ENCODE measurements at places on chromosomes 4 and X.

- no peak for DNase-seq
Observed at GRCh38 chr4:100576570-100576969, 58.7 kb upstream of the EMCN start.

DNA sequence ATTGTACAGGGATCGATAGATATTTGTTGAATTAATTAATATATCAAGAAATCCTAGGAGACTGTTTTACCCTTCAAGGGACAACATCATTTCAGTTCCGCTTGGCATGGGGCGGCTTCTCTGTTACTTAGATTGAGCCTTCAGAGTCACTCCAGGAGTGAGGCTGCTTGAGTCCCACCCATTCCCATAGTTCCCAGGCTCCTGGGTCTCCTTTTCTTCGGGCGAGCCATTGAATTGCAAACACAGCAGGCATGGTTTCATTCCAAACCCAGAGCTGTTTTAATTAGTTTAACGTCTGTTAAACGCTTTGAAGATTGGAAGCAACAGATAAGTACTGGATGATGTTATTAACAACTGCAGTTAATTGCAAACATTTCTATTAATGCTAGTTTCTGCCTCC is 571 bp upstream of the EDA start:
- no peak for DNase-seq

GRCh38 chr4:1210241-1210841 is 38.0 kb upstream of the SPON2 start:
- DNase-seq, result no peak

GRCh38 chrX:140206657-140207056 is 241.3 kb upstream of the CXorf66 start:
- DNase-seq, result no peak

GRCh38 chr4:89196745-89197144 is 85.4 kb downstream of the TIGD2 start:
- DNase-seq, result no peak

- no peak for DNase-seq
Observed at GRCh38 chr4:10761903-10762302, 77.3 kb upstream of the CLNK start.

DNA sequence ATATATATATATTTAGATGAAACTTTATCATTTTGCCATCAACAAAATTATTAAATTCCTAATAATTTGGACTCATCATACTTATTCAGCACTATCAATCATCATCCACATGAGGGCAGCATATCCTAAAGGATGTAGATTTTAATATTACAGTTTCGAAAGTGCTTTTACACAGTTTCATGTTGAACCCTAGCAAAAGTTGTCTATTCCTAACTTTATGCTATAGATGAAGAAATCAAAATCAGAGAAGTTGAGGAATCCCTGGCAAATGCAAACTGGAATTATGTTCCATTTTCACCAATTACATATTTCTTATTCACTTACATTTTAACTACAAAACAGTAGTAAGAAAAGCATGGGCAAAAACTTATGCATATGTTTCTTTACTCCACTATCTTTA is 36.6 kb upstream of the UGT2A1 start:
- peak; percentile 26 for DNase-seq

DNA sequence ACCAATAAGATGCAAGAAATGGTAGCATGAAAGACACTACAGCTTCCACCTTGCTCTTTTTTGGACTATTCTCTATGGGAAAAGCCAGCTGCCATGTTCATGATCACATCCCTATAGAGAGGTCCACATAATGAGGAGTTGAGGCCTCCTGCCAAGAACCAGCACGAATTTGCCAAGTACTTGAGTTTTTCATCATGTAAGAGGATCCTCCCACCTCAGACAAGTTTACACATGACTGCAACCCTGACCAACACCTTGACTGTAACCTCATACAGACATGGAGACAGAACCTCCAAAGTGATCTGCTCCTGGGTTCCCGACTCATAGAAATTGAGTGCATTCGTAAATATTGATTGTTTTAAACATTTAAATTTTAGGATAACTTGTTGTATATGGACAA is 135.2 kb upstream of the TSPAN5 start:
- no peak for DNase-seq

DNA sequence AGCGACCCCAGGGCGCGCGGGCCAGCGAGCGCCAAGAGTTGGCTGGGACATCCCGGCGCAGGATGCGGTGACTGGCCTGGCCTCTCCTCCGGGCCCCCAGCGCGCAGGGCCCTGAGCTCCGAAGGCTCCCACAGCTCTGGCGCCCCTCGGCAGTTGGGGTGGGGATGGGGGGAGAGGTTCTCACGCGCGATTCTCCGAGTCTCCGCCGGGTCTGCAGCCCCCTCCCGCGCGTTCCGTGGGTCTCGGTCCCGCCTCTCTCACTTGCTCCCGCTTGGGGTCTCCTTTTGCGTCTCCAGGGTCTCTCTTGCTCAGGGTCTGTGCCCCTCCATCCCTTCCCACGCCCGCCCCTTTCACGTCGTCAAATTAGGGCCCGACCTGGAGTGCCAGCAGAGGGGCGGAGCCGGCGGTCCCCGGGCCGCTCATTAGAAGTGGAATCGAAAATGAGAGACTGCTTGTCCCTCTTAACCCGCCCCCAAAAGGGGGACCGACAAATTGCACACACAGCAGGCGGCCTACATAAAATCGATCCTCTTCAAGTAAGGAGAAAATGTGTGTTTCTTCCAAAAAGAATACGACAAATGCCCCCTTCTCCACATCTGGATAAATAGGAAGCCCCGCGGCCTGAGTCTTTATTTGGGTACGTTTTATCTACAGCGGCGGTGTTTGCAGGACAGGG is 877 bp upstream of the NKX1-1 start:
- DNase-seq, result no peak

GRCh38 chr4:108850219-108850649 is 87.4 kb upstream of the ETNPPL start:
- DNase-seq, result peak; percentile 31

DNA sequence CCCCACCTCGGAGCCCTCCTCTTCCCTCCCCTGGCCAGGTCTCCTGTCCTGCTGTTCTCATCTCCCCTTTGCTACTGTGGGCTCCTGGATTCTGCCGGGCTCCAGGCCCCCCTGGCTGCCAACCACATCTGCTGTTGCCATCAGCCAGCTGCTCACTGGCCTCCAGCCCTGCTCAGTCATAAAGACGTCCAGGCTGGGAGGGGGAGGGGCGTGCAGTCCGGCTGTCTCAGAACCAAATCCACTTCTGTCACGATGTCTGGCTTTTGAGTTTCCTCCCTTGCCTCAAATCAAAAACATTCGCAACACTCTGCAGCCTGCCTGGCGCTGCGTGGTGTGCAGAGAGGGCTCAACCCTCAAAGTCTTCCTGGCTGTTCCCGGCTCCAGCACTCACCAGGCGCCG is 7.1 kb downstream of the RASL11B start:
- DNase-seq, result no peak

DNA sequence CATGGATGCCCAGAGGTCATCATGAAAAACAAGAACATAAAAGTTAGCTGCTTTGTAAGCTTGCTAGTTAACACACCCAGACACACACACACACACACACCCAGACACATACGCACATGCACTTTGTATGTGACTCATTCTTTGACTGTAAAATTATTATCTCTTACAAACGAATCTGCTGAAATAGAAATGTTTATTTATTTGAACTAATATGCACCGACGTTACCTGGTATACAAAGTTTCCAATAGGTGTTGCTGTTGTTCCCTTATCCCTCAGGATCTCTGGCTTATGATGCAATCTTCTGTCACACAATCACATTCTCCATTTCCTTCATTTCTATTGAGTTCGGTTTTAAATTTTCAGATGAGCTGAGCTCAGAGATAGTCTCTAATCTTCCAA is 209.3 kb downstream of the PTTG2 start:
- no peak for DNase-seq

DNA sequence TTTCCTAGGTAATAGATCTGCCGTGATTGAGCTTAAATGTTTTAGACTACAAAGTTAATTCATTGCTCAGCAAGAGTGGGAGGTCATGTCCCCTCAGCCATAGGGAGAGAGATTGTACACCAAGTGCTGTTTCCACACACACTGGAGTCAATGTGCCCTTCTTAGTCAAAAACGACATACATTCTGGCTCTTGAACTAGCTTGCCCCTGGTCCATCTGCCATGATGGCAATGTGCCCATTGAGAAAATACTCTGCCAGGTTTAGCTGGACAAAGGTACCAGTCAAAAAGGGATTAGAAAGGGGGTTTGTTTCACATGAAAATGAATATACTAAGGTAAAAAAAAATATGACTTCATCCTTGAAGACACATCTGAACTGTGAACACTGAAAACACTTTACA is 377.1 kb upstream of the ADGRL3 start:
- no peak for DNase-seq

DNA sequence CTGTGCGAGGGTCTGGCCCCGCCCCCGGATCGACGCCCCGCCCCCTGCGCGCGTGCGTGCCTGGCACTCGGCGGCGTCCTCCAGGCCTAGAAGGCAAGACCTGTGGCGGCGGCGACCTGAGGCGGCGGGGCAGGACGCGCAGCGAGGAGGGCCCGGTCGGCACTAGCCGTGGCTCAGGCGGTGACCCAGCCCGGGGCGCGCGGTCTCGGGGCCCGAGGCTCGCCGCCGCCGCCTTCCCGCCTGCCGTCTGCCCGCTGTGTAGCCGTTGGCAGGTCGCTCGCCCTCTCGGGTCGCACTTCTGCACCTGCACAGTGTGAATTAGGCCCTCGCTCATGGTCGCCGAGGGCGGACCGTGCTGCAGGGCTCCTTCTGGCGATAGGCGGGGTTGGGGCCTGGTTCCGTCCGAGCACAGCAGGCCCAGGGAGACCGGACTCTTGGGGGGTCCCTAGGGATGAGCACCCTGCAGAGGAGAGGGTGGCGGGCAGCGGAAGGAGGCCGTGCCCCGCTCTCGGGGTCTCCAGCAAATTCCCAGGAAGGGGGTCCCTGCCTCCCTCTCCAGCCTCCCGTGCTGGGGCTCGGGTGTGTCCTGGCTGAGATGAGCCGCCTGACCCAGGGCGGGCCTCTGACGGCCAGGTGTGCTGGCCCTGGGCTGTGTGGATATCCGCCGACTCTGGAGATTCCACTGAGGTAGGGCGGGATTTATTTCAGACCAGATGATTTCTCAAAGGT is 557 bp upstream of the FAM53A start:
- DNase-seq, result peak; percentile 94

DNA sequence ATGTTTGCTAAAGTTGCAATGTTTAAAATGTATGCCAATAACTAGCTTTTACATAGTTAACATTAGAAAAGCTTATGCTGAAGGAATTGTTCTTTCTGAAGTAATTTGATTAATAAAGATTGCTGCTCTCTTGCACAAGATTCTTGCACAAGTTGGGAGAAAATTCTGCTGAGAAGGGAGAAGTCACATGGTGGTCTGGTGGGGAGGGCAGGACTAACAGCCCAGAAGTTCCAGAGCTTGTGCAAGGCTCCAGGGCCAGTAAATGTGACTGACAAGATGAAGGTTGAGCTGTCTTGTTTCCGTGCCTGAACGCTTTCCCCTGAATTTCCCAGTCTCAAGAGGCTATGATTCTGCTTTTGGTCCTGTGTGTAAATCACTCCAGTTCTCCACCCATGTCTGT is 112.9 kb upstream of the VCX start:
- no peak for DNase-seq

- DNase-seq, result no peak
Observed at GRCh38 chr4:67292045-67292444, 253.3 kb downstream of the CENPC start.

GRCh38 chr4:182133033-182133432 is 110.2 kb upstream of the TENM3 start:
- no peak for DNase-seq

DNA sequence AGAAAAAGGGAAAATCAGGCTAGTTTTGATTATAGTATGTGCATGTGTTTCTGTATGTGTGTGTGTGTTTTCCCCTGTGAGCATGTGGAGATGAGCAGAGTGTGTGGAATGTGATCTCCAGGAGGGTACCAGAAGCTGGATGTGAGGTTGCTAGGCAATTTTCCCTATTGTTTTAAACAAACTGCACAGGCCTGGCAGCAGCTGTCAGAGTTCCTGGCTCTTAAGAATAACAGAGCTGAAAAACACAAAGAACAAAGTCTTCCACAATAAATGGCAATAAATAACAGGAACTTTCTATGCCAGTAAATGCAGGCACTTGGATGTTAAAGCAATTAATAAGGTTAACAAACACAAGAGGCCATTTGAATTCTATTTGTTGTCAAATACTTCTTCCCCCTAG is 344.6 kb upstream of the CTSO start:
- DNase-seq, result no peak

- DNase-seq, result no peak
Observed at GRCh38 chrX:118108304-118108703, 8.3 kb downstream of the KLHL13 start.

DNA sequence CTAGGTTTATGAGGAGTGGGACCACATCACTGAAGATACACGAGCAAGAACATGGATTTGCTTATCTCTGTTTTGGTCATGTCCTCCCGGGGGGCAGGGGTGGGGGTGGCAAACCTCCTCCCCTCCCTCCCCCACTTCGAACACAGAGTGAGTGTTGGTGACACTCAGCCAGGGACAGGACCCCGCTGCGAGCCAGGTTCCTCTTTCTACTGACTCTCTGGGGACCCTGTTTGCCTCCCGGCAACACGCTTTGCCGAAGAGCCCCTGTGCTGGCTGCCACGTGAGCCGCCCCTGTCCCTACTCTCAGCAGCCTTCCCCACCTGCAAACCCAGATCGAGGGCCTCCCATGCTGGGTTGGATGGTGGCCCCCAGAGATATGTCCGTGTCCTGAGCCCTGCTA is 34.7 kb downstream of the P2RY8 start:
- no peak for DNase-seq

GRCh38 chr4:41256131-41256739 is 493 bp upstream of the UCHL1 start:
- DNase-seq, result no peak

- DNase-seq, result no peak
Observed at GRCh38 chr4:165481053-165481835, 102.4 kb downstream of the CPE start.

DNA sequence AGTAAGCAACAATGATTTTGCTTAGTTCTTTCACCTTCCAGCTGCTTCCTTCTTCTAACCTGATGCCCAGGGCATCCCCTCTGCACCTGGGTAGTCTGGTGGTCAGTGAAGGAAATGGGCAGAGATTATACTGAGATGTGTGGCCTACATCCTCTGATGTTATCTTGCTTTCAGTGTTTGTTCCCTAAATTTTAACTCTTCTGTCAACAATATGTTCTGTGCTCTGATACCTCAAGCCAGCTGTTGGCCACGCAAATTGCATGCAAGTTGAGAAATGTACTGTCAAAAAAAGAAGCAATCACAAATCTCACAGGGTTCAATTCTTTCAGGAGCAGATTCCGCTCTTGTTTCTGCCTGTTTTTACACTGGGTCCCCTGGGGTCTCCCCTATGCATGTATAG is 73.8 kb downstream of the FBXW7 start:
- DNase-seq, result no peak

DNA sequence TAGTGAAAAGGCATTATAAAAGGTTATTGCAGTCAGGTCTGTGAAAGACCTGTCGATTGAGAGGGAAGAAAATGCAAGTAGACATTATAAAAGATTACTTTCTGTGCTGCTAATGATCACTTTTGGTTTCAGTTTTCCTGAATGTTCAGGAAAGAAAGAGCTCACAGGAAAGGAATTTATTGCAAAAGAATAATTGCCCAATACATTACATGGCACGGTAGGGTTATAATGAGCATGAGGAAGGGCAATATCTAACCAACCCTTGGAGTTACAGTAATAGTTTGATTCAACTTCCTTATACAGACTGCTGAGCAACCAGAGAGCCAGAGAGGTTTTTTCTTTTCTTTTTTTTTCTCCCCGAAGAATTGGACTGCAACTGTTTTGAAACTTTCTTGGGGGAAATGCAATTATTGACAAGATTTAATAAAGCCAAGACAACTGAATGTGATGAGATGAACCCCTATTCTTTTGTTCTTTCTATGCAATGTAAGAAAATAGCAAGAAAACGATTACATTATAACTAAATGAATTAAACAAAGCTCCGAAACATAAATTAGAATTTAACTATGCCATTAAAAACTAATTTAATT is 247.0 kb downstream of the C4orf33 start:
- DNase-seq, result no peak

Measured in activated CD4-positive, alpha-beta T cell treated with anti-CD3 and anti-CD28 coated beads, Interleukin-2, Interleukin-4, amounts not matched to agents 100 ng/mL and 50 ng/mL, durations not matched to agents 16 hours and 8 hours (primary cell).